ENCODE measurements at places on chromosomes 12 and 14. TPM values are rescaled to one million over a fixed set of nuclear protein-coding genes. Genes with fewer than 3 reads are reported as not detected.

Gene NOS1
- total RNA-seq = not detected

Gene GDF3
- total RNA-seq = not detected

DNA sequence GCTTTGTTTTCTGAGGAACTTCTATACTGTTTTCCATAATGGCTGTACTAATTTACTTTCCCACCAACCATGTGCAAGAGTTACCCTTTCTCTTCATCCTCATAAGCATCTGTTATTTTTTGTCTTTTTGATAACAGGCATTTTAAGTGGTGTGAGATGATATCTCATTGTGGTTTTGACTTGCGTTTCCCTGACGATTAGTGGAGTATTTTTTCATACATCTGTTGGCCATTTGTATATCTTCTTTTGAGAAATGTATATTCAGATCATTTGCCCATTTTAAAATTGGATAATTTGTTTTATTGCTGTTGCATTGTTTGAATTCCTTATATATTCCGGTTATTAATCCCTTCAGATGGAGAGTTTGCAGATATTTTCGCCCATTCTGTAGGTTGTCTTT lies 10.2 kb upstream of the HMGA2 start:
- no peak for DNase-seq

DNA sequence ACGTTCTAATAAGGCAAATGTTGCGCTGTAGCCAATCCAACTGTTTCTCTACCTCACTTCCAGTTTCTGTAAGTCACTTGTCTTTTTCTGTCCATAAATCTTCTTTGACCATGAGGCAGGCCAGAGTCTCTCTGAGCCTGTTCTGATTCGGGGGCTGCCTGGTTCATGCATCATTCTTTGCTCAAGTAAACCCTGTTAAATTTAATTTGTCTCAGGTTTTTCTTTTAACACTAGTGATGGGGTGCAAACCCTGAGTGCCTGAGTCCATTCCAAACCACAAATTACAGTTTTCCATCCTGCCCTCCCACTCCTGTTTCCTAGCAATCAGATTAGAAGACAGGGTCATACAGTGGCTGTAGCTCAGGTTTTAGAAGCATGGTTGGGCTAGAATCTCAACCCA lies 41.9 kb downstream of the VWF start:
- DNase-seq = no peak

- no peak for DNase-seq
Observed at GRCh38 chr14:24071836-24072430, 571 bp downstream of the CPNE6 start.

GRCh38 chr12:122851820-122852219 lies 16.6 kb downstream of the HIP1R start:
- DNase-seq = no peak

Data from activated CD4-positive, alpha-beta T cell treated with anti-CD3 and anti-CD28 coated beads, Interleukin-2, amount 10 ng/mL, durations not matched to agents 7 days and 5 days (primary cell).